Sigmoid colon (tissue), 7 donors: ENCODE measurements at places on chromosomes 3 and 15.

DNA sequence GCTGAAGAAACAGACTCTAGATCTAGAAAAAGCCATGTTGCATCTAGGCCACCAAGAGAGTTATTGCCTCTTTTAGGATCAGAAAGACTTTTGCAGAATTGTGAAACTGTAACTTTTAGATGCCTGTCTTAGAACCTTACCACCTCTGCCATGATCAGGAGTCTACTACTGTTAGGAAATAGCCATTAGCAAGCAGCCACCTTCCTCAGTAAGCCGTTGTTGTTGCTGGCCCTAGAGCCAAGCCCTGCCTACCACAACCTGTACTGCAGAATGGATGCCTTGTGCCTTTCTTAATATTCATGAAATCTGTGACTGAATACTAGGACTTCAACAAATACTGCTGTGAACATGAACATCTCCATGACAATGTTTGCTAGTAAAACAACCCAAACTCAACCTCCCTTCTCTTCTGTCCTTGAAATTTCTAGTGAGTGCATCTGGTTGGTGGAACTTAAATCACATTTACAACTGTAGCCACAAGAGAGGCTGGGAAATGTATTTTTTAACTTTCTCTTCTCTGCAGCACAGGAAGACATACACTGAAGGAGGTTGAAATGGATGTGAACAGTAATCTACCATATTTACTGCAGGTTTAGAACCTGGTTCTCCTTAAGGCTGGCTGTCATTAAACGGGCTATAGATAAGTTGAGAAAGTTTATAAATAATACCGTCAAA lies 20.7 kb downstream of the RASA2 start:
- DNase-seq, result no peak

DNA sequence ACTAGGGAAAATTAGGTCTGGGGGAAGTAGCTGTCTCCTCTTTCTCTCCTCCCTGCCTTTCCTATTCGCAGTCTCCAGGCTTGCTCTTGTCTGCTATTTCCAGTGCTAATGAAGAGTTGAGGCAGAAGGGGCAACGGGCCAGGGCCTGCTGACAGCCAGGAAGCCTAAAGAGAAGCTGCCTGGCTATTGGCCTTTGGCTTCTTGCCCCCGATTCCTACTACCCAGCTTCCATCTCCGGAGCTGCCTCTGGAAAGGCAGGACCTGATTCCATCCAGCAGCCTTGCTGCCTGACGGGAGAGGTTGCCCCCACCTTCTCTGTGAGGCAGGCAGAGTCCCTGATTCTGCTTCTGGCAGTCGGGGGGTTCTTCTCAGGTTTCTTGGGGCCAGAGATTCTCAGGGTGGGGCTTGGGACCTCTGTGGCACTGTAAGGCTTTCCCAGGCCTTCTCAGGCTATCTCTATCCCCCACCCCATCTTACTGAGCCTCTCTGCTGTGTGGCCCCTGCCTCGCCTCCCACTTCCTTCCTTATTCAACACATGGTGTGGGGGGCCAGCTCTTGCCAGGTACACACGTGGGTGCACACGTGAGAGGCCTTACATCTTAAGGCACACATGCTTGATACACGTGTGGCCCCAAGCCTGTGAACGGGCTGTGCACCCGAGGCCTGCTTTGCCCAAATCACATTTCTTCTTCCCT lies 18.2 kb upstream of the JMJD7 start:
- DNase-seq, result peak; percentile 52

- DNase-seq, result no peak
These were observed 18.1 kb downstream of the MCF2L2 start for GRCh38 chr3:183410280-183410679.

GRCh38 chr15:76756381-76756780 lies 148.8 kb downstream of the SCAPER start:
- no peak for DNase-seq

GRCh38 chr3:49859576-49860305 lies 3.4 kb upstream of the TRAIP start:
- DNase-seq, result no peak

GRCh38 chr3:109804697-109805096 lies 467.4 kb upstream of the DPPA4 start:
- no peak for DNase-seq

GRCh38 chr3:171892457-171892856 lies 49.3 kb downstream of the TMEM212 start:
- no peak for DNase-seq

- peak; percentile 80 for DNase-seq
These were observed 194.7 kb downstream of the LPP start for GRCh38 chr3:188348435-188349244.

- DNase-seq, result no peak
These were observed 1063.9 kb downstream of the ROBO1 start for GRCh38 chr3:78703944-78704343.

- DNase-seq, result no peak
These were observed 62.2 kb upstream of the GOLIM4 start for GRCh38 chr3:168157903-168158302.

DNA sequence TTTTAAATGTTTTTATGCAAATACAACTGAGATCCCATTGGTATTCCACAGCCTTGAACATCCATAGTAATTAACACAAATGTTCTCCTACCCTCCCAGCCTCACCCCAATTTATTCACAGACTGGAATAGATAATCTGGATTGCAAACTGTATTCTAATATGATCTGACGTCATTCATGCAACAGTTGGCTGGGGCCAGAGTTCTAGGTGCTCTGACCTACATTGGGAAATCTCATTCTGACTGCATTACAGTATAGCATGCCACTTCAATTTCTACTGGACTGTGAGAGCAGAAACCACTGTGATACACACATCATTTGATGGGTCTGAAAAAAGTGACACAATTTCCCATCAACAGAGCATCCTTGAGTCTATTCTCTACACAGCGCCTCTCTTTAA lies 403.1 kb downstream of the MAGI1 start:
- DNase-seq, result no peak

- DNase-seq, result no peak
These were observed 43.3 kb downstream of the TGFBR2 start for GRCh38 chr3:30649572-30650318.

DNA sequence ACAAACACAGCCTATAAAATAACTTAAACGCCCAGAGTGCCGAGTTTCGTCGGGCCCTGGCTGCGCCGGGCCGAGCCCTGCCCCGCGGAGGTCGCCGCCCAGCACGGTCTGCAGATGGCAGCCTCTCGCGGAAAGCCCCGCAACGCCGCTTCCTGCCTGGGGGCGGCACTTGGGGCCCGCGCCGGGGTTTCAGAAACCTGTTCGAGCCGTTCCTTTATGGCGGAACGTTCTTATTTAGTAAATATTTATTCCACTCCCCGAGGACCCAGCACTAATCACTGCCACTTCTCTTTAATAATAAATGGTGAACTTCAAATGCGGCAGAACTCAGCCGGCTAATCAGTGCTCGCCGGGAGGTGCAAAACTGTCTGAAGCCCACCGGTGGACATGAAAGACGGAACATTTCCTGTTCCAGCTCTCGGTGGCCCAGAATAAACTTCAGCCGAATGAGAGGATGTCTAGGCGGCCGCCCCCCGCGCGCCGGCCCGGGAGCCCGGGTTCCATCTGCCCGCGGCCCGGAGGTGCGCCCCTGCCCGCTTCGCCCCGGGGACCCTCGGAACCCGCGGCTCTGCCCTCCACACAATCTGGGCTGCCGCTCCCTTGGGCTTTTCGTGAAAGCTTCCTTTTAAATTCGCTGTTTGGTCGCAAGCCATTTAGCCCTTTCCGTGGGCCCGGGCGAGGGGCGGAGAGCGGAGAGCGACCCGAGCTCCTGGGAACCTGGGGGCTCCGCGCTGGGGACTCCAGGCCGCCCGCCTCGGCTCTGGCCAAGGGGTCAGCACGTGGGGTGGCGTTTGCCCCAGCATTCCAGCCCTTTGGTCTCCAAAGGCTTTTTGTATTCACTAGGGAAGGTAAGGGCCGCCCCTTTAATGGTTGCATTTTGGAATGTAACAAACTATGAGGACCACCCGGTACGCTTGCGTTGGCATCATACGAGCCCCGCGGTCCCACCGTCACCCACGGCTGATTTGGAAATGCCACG lies 110.8 kb upstream of the ATP11B start:
- no peak for DNase-seq

DNA sequence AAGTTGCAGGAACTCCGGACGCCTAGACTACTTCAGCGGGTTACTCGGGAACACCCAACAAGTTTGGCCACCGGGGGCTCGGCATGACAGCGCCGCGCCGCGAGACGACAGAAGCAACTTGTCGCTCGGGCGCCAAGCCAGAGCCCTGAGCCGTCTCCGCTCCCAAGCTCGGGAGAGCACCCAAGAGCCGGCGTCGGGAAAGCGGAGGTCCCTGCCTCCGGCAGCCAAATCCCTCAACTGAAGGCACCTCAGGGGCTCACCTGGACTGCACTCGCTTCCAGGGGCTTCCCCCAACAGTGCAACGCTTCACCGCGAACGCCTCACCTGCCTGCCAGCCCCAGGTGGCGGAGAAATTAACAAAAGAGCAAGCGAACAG lies 640 bp downstream of the MB21D2 start:
- peak; percentile 87 for DNase-seq

DNA sequence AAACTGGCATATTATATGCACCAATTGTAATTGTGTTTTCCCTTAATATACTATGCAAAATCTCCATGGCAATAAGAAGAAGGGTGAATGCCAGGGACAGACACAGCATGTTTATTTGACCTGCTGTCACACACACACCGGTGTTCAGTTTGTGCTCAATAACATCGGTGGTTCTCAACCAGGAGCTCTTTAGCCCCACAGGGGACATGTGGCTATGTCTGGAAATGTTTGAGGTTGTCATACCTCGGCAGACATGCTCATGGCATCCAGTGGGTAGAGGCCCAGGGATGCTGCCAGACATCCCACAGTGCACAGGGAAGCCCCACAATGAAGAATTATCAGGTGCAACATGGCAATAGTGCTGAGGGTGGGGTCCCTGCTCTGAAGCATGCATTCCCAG lies 38.2 kb downstream of the GLB1 start:
- no peak for DNase-seq

DNA sequence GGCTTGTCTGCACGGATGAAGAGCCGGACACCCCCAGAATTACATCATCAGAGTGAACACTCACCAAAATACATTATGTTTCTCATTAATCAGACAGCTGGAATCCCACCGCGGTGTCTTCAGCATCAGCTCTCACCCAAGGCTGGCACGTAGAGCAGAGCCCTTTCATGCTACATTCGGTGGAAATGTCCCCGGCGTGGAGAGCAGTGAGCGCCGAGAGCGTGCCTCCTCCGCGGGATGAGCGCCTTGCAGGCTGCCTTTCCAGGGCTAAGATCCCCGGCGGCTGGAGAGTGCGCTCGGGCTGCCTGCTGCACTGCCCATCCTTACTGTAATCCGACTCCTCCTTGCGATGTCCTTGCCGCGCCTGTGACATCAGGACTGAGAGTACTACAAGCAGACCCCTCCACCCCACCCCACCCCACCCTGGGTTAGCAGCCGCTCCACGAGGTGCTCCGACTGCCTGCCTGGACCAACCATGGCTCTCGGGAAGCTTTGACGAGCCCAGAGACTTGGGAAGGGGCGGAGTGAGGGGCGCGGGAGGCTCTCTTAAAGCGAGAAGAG lies at the start of gene ZNF385D:
Gene ZNF385D, minus strand, starts transcription at position 380 of the 561 bp plus-strand sequence. Its CDS starts 294 bp downstream, at position 86.
- peak; percentile 76 for DNase-seq

GRCh38 chr3:88141458-88142083 lies 8.2 kb upstream of the C3orf38 start:
- no peak for DNase-seq

DNA sequence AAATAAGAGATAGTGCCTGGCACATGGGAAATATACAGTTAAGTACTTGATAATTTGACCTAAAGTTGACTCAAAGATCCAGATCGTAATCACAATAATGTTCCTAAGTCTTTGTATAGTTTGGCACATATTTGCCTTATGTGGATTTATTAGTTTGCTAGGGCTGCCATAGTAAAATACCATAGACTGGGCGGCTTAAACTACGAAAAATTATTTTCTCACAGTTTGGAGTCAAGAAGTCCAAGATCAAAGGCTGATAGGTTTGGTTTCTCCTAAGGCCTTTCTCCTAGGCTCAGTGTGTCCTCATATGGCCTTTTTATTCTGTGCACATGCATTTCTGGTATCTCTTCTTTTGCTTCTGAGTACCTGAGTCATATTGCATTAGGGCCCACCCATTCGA lies 453.7 kb downstream of the NAALADL2 start:
- no peak for DNase-seq

DNA sequence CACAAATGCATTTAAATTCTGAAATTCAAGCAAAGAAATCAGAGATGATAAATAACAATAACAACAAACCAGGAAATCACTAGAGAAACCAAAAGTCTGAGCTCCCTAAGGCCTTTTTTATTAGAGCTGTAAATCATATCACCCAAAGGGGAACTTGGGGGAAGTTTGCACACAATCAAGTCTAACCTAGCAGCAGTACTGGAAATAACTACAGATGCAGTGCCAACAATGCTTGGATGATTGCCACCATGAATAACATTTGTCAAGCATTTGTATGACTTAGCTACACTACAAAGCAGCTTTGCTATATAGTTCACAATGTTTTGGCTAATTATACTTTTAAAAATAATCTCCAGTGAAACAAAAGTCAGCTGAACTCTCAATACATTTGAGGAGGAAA lies 27.8 kb downstream of the SHQ1 start:
- no peak for DNase-seq

DNA sequence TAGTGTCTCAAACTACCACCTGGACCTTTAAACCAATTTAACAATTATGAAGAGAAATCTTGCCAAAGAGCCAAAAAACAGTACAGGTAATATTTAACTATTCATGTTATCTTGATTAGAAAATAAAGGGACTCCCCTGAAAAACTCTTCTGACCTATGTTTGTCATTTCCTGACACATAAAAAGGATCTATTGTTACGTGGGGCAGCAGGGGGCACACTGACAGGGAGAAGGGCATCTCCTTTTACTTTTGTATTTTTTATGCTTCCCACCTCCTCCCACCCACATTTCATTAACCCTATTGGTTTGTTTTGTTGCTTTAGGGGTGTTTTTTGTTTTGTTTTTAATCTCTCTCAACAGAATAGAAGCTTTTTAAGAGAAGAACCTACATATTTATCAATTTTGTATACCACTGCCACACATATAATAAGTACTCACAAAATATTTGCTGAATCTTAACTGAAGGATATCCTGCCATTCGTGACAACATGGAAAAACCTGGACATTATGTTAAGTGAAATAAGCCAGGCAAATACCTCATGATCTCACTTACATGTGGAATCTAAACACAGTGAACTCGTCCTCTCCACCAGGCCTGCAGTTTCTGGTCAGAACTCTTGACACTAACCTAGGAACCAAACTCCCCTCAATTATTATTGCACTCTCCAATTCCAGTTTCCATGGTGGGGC lies 17.7 kb downstream of the STAG1 start:
- no peak for DNase-seq
